ENCODE measurements at places on chromosomes 7 and 10. TPM values are rescaled to one million over a fixed set of nuclear protein-coding genes. Genes with fewer than 3 reads are reported as not detected.

FOXI2 gene
- total RNA-seq, result not detected

MYO3A gene
- total RNA-seq, result not detected

AMZ1 gene
- total RNA-seq, result under 0.01 TPM

SLC26A4 gene
- 0.39 TPM for total RNA-seq

GNG11 gene
- total RNA-seq, result 74.1 TPM

ZNF277 gene
- total RNA-seq, result 31.5 TPM

STEAP1 gene
- 152 TPM for total RNA-seq

POU6F2 gene
- not detected for total RNA-seq

LIPN gene
- total RNA-seq, result not detected

CAV1 gene
- 1,206 TPM for total RNA-seq

BNIP3 gene
- 72.0 TPM for total RNA-seq

CHPF2 gene
- total RNA-seq, result 55.1 TPM

PRTFDC1 gene
- 7.0 TPM for total RNA-seq

PODXL gene
- total RNA-seq, result 14.7 TPM

CFAP46 gene
- total RNA-seq, result 0.39 TPM

TBX20 gene
- not detected for total RNA-seq

AQP1 gene
- total RNA-seq, result 1.6 TPM

SCIN gene
- under 0.01 TPM for total RNA-seq

CPEB3 gene
- 0.59 TPM for total RNA-seq

NYAP1 gene
- 2.0 TPM for total RNA-seq

NUDCD3 gene
- total RNA-seq, result 59.2 TPM

PTPRN2 gene
- 0.37 TPM for total RNA-seq

LRRC4 gene
- under 0.01 TPM for total RNA-seq

EPHB4 gene
- total RNA-seq, result 28.7 TPM

SPDYE9 gene
- not detected for total RNA-seq

ITIH5 gene
- total RNA-seq, result 0.20 TPM

CUBN gene
- total RNA-seq, result 2.9 TPM

RPEL1 gene
- 0.37 TPM for total RNA-seq
